ENCODE measurements at places on chromosomes 7 and 10.

- DNase-seq = no peak
These were observed 148.5 kb downstream of the WDR37 start for GRCh38 chr10:1204434-1205326.

- no peak for DNase-seq
These were observed 5.0 kb downstream of the AKR1B10 start for GRCh38 chr7:134532180-134532953.

- DNase-seq = no peak
These were observed 155.5 kb upstream of the AHR start for GRCh38 chr7:17142831-17143541.

- DNase-seq = no peak
These were observed 75.4 kb downstream of the RABGEF1 start for GRCh38 chr7:66815951-66816350.
